Stimulated activated naive CD8-positive, alpha-beta T cell treated with anti-CD3 and anti-CD28 coated beads, Interleukin-15, Interleukin-2, amounts not matched to agents 100 U/mL and 50 U/mL, for 24 hours (primary cell): ENCODE measurements at places on chromosomes 7 and 10.

DNA sequence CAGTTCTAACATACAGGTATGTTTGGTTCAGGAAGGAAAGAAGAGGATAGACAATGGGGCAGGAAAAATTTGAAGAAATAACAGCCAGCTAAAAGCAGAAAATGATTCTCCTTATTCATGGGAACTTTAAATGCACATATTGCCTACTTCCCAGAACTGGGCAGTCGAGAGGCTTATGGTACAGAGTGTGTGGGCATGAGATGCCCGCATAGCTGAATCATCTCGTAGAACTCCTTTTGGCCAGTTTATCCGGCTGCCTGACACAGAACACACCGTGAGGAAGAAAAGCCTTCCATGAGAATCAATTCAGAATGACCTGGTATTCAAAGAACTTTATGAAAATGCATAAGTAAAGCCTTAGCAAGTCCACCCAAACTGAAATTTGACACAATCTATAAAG, 471.6 kb downstream of the SH2D4B start:
- DNase-seq, result no peak

- no peak for DNase-seq
Measured at GRCh38 chr10:12549297-12549696, 199.9 kb downstream of the CAMK1D start.

GRCh38 chr7:2611401-2611800, 20.4 kb upstream of the TTYH3 start:
- DNase-seq, result no peak

- DNase-seq, result no peak
Measured at GRCh38 chr7:140447841-140448240, 31.5 kb downstream of the MKRN1 start.

DNA sequence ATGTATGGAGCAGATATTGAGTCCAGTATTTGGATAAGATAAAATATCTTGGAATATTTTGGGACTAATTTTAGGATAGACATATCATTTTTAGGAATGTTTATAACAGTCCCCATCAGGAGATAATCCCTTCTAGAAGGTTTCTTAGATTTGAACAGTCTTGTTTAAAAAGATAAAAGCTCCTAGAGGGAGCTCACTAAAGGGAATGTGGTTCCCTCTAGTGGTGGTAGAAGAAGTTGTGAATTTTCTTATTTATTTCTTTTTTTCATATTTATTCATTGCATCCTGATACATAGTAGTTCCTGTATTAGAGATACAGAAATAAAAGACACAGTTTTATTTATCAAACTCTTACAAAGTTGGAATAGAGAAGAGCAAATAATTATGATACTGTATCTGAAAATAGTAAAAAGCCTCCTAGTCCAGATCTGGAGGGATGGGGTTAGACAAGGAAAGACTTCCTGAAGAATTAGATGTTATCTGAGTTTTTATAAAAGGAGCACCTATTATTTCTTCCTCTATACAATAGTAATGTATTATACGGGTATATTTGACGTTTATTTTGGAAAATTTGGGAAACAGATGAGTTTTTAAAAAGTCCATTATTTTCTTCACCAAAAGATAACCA, 24.5 kb upstream of the KLF14 start:
- DNase-seq, result no peak

- DNase-seq, result no peak
Measured at GRCh38 chr7:104973909-104974415, 40.0 kb upstream of the KMT2E start.

- no peak for DNase-seq
Measured at GRCh38 chr7:1693419-1693990, 23.4 kb downstream of the ELFN1 start.

GRCh38 chr7:114885836-114886235, 36.1 kb upstream of the MDFIC start:
- no peak for DNase-seq

DNA sequence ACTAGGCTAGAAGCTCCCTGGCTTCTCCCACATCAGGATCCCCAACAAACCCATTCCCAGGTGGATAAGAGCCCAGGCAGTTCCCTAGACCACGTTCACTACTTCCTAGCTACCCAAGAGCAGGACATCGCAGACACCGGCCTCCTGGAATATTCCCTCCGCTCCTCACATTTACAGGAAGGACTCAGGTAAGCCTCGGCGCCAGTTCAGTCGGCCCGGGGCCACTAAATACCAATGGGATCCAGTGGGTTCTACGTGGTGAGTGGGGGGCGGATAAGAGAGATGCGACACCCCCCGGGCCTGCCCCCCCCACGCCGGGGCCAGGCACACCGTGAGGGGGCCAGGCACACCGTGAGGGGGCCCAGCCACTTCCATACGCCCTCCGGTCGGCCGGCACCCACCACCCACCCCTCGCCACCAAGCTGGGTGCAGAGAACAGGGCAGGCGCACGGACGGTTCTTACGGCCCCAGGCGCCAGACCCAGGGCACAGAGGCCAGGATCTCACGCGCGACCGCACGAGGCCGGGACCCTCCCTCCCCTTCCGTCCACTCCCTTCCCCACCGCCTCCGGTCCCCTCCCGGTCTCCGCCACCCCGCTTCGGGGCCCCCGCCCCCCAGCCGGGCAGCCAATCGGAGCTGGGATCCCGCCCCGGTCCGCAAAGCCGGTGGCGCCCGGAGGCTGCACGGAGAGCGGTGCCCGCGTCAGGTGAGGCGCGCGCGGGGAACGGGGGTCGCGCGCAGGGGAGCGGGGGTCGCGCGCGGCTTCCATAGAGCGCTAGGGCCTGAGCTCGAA, at the start of gene BLVRA:
TSS of gene BLVRA (plus strand) at position 652 of the 793 bp plus-strand sequence. CDS start 12,479 bp downstream, outside the sequence.
- DNase-seq, result peak; percentile 74

DNA sequence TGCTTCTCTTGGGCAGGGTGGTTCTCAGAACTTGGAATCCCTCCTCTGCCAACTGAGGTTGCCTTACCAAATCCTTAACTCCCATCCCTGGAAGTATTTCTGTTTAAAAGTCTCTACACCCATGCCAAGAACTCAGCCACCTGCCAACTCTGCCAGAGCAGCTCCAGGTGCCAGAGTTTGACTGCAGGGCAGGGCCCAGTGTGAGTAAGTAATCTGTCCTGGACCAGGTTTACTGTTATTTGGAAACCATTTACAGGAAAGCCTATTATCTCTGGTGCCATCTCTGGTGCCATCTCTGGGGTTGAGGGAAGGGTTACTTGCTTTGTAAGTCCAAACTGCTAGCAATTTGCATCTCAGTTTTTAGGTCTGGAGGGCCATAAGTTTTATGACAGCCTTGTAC, 2.5 kb downstream of the TSPAN15 start:
- DNase-seq, result no peak

GRCh38 chr10:10489076-10489475, 528.6 kb upstream of the CELF2 start:
- no peak for DNase-seq

GRCh38 chr10:69734797-69735468, 66.8 kb upstream of the COL13A1 start:
- peak; percentile 24 for DNase-seq

- DNase-seq, result no peak
Measured at GRCh38 chr7:29597266-29597665, 33.6 kb downstream of the PRR15 start.

DNA sequence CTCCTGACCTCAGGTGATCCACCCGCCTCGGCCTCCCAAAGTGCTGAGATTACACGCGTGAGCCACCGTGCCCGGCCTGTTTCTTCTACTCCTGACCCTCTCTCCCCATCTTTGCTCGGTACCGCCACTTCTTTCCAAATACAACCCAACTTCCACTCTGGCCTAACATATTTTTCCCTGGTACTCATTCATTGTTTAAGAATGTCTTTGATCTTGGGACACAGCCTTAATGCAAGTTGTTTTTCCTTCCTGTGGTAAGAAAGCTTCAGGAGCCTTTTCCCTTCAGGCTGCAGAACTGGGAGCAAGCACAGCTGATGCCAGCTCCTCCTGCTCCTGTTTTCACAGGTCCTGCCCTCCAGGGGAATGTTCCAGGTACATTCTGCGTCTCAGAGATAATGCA, 13.7 kb downstream of the CALML3 start:
- no peak for DNase-seq

GRCh38 chr7:98204670-98205069, 6.6 kb upstream of the BHLHA15 start:
- DNase-seq, result no peak

- no peak for DNase-seq
Measured at GRCh38 chr7:73844131-73844547, 1.8 kb upstream of the METTL27 start.

- DNase-seq, result peak; percentile 86
Measured at GRCh38 chr7:155815332-155816191, 3.3 kb upstream of the SHH start.

DNA sequence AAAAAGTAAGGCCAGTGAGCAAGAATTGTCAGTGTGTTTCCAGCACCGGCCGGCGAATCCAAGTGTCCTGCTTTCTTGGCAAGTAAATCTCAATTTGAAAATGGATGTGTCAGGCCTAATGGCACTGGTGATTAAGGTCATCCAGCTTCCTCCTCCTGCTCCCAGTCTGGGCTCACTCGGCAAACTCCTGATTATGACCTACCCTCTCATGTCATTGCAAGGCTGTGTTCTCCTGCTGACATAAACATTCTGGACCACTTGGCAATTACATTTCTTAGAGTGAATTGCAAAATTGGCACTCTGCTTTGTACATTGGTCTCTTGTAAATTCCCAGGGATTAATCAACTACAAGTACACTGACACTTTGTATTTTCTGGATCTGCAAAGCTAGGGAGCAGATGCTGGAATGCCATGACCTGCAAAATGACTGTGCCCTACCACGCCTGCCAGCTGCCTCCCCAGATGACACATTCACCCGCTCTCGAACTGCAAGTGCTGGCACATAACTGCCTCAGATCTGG, 473.8 kb downstream of the KIF20B start:
- no peak for DNase-seq
